ENCODE measurements at places on chromosomes 4 and X.

- DNase-seq = no peak
Observed at GRCh38 chr4:8296491-8296890, 26.9 kb downstream of the HTRA3 start.

- no peak for DNase-seq
Observed at GRCh38 chr4:168057412-168057811, 34.9 kb upstream of the ANXA10 start.

- no peak for DNase-seq
Observed at GRCh38 chr4:528835-529234, 29.8 kb downstream of the PIGG start.

DNA sequence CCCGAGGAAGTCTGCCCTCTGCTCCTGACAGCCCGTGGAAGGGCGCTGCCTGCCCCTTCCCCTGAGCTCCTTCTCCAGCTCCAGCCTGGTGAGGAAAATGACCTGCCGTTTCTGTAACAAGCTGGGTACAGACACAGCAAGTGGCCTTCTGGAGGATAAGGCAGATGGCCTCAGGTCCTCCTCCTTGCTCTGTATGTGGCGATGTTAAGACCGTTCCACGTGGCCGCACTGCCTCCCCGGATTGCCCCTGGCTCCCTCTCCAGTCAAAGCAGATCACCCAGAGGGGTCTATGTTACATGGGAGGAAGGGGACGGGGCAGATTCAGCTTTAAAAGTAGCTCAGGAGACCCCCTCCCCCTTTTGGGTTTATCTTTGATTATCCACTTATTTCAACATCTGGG is 80.3 kb upstream of the GATB start:
- DNase-seq = no peak
